Central memory CD8-positive, alpha-beta T cell (primary cell): ENCODE measurements at places on chromosomes 1 and 21.

- DNase-seq = no peak
- H3K27ac ChIP-seq = no peak overlapping the region
- H3K4me3 ChIP-seq = no peak overlapping the region
Observed at GRCh38 chr21:44835647-44835973, 17.7 kb upstream of the SUMO3 start.

- H3K4me1 ChIP-seq = peaks cover 5% of the 10 kb centered on the region
- no peak overlapping the region for H3K4me3 ChIP-seq
- DNase-seq = no peak
- H3K27ac ChIP-seq = peak overlapping the region; percentile 6
Observed at GRCh38 chr1:85661767-85662166, 46.5 kb downstream of the ZNHIT6 start.

DNA sequence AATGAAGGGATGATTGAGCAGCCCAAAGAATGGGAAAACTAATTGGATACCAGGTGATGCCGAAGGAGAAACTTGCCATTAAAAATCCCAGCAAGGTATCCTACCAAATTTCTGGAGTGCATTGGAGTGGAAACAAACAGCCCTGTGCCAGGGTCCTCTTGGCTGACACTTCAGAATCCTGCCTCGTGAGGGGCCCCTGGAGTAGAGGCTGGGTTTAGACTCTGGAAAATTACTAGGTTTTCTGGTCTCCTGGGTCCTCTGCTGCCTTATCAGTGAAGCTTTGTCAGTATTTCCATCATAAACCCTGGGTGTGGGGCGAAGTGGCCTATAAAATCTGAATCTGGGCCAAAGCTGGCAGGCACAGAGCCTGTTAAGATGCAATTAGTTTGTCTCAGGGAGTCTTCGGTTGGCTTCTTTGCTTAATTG is 289.2 kb upstream of the USP24 start:
- no peak for DNase-seq
- peaks cover 87% of the 10 kb centered on the region for H3K27me3 ChIP-seq
- H3K4me1 ChIP-seq = no peaks in the 10 kb centered on the region
- H3K27ac ChIP-seq = no peak overlapping the region
- H3K36me3 ChIP-seq = peaks cover 1% of the 10 kb centered on the region

DNA sequence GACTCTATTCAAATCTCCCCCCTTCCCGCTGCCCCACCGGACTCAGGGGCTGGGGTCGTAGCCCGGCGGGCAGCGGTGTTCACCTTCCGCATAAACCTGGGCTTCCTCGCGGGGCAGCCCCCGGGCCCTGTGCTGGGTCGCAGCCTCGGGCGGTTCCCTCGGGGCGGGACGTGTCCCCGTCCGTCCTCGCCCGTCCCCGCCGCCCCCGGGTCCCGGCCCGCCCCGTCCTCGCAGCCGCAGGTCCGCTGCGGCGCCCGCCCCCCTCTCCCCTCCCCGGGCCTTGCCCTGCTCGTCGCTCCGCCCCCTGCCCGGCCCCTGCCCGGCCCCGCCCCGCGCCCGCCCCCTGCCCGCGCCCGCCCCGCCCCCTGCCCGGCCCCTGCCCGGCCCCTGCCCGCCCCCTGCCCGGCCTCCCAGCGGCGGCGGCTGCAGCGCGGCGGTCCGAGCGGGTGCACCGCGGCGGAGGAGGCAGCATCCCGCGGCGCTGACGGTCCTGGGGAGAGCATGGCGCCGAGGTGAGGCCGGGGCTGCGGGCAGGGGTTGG is at the start of gene COL18A1:
Gene COL18A1 (plus strand): TSS at position 436 of the 541 bp plus-strand sequence. CDS start 66 bp downstream, at position 502.
- H3K36me3 ChIP-seq = peaks cover 2% of the 10 kb centered on the region
- peaks cover 9% of the 10 kb centered on the region for H3K4me1 ChIP-seq
- DNase-seq = no peak
- peak within 1 kb of the TSS; percentile 75 for H3K4me3 ChIP-seq

- peak overlapping the region; percentile 98 for H3K27ac ChIP-seq
- peak overlapping the region; percentile 97 for H3K4me3 ChIP-seq
- H3K27me3 ChIP-seq = no peaks in the 10 kb centered on the region
- peaks cover 36% of the 10 kb centered on the region for H3K36me3 ChIP-seq
- peaks cover 37% of the 10 kb centered on the region for H3K4me1 ChIP-seq
- DNase-seq = no peak
Observed at GRCh38 chr21:33914188-33914587, 1.4 kb downstream of the ATP5PO start.

DNA sequence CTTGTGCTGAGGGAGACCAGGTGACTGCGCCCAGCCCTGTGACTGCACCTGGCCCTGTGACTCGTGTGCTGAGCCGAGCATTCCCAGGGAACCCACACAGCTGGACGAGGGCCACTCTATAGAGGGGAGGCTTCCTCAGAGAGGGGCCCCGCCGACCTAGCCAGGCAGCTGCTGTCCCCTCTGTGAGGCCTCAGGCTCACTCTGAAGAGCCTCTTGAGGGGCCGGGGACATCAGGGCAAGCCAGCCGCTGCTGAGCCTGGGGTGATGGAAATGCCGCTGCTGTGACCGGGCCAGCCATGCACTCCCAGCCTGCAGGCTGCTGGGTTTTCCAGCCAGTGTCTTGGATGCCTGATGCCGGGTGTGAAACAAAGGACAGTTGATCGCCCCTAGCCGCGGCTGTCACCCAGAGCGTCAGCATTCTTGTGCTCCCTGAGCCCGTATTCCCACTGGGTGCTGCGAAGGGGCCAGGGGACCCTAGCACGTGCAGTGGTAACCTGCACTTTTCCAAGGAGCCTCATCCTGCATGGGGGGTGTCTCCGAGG is 17.5 kb downstream of the PFKL start:
- H3K4me1 ChIP-seq = no peaks in the 10 kb centered on the region
- no peak overlapping the region for H3K4me3 ChIP-seq
- peaks cover 6% of the 10 kb centered on the region for H3K36me3 ChIP-seq

DNA sequence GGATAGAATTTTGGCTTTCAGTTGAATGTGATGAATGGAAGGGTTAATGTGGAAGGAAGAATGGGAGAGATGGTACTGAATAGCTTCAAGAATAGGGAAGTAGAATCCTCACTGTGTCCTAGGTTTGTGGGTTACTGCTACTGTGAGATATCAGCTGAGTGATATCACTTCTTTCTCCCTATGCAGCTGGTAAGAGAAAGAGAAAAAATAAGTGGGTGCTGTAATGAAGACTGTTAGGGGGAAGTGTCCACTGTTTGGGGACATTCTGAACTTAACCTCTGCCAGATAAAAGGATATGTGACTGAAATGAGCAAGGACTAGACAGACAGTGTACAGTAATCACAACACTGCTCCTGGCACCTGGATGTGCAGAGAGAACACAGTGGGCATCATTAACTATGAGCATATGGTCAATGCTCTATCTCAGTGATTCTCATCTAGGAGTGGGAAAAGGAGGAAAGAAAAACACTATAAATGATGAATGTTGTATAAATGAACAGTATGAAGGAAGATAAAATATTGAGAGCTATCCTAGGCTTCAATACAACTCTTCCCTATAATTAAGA is 25.6 kb upstream of the MOB3C start:
- H3K27me3 ChIP-seq = no peaks in the 10 kb centered on the region
- DNase-seq = no peak
- H3K4me3 ChIP-seq = no peak overlapping the region
- no peak overlapping the region for H3K27ac ChIP-seq
- H3K4me1 ChIP-seq = no peaks in the 10 kb centered on the region

- no peaks in the 10 kb centered on the region for H3K4me1 ChIP-seq
- no peak overlapping the region for H3K27ac ChIP-seq
- H3K36me3 ChIP-seq = no peaks in the 10 kb centered on the region
- no peak overlapping the region for H3K4me3 ChIP-seq
Observed at GRCh38 chr1:69494221-69494620, 73.5 kb upstream of the LRRC7 start.

DNA sequence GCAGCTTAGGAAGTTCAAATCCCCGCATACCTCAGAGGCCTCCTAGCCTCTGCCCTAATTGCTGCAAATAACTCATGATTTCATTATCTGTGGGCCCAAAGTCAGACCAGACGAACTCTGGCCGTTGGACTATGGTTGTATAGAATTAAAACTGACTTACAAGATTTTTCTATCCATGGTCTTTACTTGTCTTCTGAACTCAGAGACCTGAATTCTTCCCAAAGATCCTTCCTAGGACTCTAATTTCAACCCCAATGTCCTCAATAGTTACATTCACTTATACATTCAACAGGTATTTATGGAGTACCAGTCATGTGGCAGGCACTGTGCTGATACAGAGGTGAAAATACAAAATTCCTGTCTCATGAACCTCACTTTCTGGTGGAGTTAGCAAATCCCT is 182.4 kb upstream of the UBE2U start:
- DNase-seq = no peak
- no peaks in the 10 kb centered on the region for H3K36me3 ChIP-seq
- no peaks in the 10 kb centered on the region for H3K27me3 ChIP-seq
- no peak overlapping the region for H3K27ac ChIP-seq
- H3K4me1 ChIP-seq = peaks cover 5% of the 10 kb centered on the region
- H3K4me3 ChIP-seq = no peak overlapping the region

DNA sequence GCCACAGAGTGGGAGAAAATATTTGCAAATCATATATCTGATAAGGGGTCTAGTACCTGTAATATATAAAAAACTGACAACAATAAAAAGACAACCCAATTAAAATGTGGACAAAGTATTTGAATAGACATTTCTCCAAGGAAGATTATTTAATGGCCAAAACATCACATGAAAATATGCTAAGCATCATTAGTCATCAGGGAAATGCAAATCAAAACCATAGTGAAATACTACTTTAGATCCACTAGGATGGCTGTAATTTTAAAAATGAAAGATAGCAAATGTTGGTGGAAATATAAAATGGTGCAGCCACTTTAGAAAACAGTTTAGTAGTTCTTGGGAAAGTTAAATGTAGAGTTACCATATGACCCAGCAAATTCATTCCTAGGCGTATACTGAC is 118.7 kb upstream of the KIF26B start:
- DNase-seq = no peak
- no peaks in the 10 kb centered on the region for H3K36me3 ChIP-seq
- H3K27ac ChIP-seq = no peak overlapping the region
- no peaks in the 10 kb centered on the region for H3K27me3 ChIP-seq

GRCh38 chr1:52059321-52059720 is 3.2 kb downstream of the BTF3L4 start:
- no peak overlapping the region for H3K27ac ChIP-seq
- no peak overlapping the region for H3K4me3 ChIP-seq
- peaks cover 33% of the 10 kb centered on the region for H3K36me3 ChIP-seq
- DNase-seq = no peak
- H3K27me3 ChIP-seq = no peaks in the 10 kb centered on the region

DNA sequence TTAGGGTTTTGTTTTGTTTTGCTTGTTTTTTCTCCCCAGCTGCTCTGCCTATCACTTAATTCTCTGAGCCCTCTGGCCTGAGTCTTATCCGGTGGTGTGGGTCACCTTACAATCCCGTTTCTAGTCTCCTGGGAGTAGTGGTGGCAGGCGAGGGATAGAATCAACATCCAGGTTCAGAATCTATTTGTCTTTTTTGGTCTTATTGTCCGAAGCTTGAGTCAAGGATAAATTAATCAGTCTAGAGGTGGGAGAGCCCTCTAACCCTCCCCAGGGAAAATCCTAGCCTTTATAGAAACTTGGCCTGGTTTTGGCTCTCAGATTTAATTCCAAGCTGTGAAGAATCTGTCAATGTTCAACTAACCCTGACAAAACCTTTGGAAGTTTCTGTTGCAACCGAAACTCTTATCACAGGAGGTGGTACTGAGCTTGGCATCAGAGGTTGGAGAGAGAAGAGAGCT is 246.3 kb downstream of the FGGY start:
- H3K27ac ChIP-seq = no peak overlapping the region
- no peak for DNase-seq
- H3K4me1 ChIP-seq = peaks cover 15% of the 10 kb centered on the region
- H3K4me3 ChIP-seq = no peak overlapping the region
- H3K27me3 ChIP-seq = no peaks in the 10 kb centered on the region

- no peaks in the 10 kb centered on the region for H3K36me3 ChIP-seq
- no peak for DNase-seq
- H3K27ac ChIP-seq = no peak overlapping the region
- H3K27me3 ChIP-seq = peaks cover 9% of the 10 kb centered on the region
- peaks cover 7% of the 10 kb centered on the region for H3K4me1 ChIP-seq
Observed at GRCh38 chr1:247387565-247387964, 28.4 kb upstream of the NLRP3 start.

DNA sequence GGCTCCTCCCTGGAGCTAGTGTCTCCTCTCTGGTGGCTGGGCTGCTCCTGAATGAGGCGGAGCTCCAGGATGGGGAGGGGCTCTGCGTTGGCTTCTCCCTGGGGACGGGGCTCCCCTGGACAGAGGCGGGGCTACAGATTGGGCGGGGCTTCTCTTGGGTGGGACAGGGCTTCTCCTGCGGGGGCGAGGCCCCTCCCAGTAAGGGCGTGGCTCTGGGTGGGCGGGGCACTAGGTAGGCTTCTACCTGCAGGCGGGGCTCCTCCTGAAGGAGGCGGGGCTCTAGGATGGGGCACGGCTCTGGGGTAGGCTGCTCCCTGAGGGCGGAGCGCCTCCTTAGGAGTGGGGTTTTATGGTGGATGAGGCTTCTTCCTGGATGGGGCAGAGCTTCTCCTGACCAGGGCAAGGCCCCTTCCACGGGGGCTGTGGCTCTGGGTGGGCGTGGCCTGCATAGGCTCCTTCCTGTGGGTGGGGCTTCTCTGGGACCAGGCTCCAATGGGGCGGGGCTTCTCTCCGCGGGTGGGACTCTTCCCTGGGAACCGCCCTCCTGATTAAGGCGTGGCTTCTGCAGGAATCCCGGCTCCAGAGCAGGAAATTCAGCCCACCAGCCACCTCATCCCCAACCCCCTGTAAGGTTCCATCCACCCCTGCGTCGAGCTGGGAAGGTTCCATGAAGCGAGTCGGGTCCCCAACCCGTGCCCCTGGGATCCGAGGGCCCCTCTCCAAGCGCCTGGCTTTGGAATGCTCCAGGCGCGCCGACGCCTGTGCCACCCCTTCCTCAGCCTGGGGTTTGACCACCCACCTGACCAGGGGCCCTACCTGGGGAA is 22.7 kb upstream of the ARF1 start:
- H3K4me1 ChIP-seq = peaks cover 11% of the 10 kb centered on the region
- H3K4me3 ChIP-seq = peak overlapping the region; percentile 58
- DNase-seq = no peak
- no peaks in the 10 kb centered on the region for H3K36me3 ChIP-seq
- no peak overlapping the region for H3K27ac ChIP-seq

DNA sequence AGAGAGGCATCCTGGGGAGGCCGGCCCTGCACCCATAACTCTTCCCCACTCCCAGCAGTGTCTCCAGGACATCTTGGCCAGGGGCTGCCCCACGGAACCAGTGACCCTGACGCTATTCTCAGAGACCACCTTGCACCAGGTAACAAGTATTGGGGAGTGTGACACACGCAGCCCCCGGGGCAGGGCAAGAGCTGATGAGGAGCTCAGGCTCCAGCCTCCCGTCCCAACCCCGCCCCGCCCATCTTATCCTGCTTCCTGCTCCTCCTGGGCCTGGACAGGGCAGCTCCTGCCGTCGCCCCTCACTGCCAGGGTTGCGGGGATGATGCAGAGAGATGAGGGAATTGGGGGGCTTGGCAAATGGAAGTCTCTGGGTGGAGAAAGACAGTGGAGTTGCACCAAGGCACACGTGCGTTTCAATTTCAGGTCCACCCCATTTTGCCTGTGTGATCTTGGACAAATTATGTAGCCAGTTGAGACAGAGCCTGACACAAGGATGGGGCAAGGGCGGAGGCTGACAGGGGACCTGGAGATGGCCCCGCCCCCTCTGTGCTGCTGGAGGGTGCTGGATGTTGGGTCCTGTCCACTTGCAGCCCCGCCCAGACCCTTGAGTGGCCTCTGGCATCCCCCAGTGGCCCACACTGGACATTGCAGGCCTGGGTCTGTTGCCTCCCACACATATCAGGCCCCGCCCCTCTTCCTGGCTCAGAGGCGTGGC is 10.7 kb downstream of the CLCNKA start:
- H3K27me3 ChIP-seq = peaks cover 55% of the 10 kb centered on the region
- no peak overlapping the region for H3K27ac ChIP-seq
- H3K36me3 ChIP-seq = no peaks in the 10 kb centered on the region
- H3K4me3 ChIP-seq = no peak overlapping the region
- H3K4me1 ChIP-seq = no peaks in the 10 kb centered on the region
- DNase-seq = no peak
